ENCODE measurements at places on chromosomes 1 and 21.
A peak's percentile ranks its signal among the peaks of the same experiment; 100 is the strongest.

DNA sequence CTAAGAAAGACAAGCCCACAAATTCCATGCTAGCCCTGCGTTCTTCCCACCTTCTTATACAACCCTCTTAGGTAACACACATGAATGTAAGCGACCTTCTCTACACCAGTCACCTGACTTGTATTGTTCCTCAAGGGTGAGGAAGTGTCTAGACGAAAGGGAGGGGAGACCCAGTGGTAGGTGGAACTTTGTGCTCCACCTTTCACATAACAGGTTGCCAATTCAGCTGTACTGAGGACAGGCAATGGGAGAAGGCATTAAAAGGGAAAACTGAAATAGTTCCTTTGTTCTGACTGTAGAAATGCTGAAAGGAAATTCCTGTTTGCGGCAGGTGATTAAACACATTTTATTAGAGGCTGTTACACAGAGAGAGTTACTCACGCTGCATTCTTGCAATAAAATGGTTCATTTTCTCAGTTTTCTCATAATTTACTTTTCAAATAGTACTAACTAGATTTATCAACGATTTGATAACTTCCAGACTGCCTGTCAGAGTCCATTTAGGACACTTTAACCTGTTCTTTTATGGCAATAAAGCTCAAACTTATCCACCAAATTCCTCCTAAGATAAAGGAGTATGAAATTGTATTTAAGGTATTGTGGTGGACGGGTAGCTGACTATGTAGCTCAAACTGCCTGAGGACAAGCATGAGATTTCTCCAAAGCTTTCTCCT lies 17.8 kb upstream of the CHRM3 start:
- DNase-seq: no peak

- peak; percentile 14 for DNase-seq
These were observed 64.6 kb upstream of the FMN2 start for GRCh38 chr1:240027059-240027462.

DNA sequence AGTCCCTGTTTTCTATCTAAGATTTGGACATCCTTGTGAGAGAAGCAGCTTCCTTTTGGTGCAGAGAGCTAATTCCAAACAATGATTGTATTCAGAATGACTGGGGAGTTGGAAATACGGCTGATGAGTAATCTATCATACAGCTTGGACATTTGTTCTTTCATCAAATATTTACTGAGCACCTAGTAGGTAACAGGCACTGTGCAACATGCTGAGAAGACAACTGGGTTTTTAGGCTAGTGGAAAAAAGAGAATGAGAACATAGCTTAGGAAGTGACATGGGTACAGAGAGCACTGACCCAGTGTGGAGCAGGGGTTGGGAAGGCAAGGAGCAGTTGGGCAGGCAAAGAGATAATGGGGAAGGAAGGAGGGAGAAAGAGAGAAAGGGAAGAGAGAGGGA lies 87.5 kb downstream of the TBX19 start:
- no peak for DNase-seq

GRCh38 chr1:241598249-241598648 lies 41.9 kb downstream of the CHML start:
- no peak for DNase-seq

DNA sequence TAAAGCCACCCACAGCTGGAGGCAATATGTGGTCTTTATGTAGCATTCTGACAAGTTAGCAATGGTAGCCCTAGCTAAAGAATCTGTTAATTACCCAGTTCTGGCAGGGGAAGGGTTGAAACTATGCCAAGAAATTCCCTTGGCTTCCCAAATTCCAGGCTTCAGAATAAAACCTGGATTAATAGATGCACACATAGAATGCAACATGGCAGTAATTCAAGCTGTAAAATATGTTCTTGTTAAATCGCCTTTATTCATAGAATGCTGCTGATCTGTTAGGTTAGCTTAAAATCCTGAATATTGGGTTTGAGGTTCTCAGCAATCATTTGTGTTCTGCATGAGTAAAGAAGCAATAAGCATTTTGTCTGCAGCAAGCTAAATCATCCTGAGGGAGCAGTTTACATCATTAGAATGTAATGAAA lies 80.1 kb downstream of the ZNF326 start:
- no peak for DNase-seq

DNA sequence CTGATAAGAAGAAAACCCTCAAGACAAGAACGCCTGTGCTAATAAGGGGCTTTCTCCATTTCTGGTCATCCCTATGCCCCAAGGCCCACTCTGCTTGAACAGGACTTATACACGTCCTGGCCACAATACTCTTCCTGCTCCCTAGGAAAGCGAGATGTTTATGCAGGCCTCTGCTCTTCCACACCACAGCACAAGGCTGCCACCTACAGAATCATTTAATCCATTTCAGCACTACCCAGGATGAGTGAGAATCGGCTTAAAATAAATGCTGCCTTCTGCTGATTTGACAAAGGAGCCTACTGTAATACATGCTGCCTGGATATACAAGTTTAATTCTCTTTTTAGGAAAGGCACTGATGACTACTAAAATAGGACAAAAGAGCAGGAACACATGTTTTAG lies 29.4 kb downstream of the FRRS1 start:
- no peak for DNase-seq

Measured in stimulated activated CD4-positive, alpha-beta T cell treated with anti-CD3 and anti-CD28 coated beads, Interleukin-1b, Interleukin-23, amount 100 ng/mL, for 48 hours (primary cell).